BE2C (cell line): ENCODE measurements at places on chromosomes 16 and 17.
A peak's percentile ranks its signal among the peaks of the same experiment; 100 is the strongest.

- peak; percentile 17 for DNase-seq
These were observed 15.5 kb downstream of the ERCC4 start for GRCh38 chr16:13935408-13935807.

- no peak for DNase-seq
These were observed 122.4 kb downstream of the USP31 start for GRCh38 chr16:23026784-23027362.

DNA sequence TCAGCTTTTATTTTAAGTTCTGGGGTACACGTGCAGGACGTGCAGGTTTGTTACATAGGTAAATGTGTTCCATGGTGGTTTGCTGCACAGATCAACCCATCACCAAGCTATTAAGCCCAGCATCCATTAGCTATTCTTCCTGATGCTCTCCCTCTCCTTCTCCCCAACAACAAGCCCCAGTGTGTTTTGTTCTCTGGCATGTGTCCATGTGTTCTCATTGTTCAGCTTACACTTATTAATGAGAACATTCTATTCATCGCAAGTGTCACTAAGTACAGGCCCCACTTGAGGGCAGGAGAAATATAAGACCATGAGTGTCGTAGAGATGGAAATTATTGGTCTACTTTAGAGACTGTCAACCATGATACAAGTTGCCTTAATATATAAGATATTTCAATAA, 615.1 kb downstream of the CDH8 start:
- no peak for DNase-seq

GRCh38 chr17:82332669-82333278, 792 bp downstream of the SECTM1 start:
- peak; percentile 16 for DNase-seq

DNA sequence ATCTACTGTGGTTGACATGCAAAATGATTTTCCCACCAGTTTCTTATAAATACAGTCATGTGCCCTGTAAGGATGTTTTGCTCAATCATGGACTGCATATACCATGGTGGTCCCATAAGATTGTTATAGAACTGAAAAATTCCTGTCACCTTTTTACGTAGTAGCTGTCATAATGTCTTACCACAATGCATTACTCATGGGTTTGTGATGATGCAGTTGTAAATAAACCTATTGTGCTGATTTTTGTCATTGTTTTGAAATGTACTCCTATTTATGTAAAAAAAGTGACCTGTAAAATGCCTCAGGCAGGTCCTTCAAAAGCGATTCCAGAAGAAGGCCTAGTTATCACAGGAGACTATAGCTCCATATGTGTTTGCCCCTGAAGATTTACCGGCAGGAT, 695.4 kb upstream of the KIF2B start:
- no peak for DNase-seq

DNA sequence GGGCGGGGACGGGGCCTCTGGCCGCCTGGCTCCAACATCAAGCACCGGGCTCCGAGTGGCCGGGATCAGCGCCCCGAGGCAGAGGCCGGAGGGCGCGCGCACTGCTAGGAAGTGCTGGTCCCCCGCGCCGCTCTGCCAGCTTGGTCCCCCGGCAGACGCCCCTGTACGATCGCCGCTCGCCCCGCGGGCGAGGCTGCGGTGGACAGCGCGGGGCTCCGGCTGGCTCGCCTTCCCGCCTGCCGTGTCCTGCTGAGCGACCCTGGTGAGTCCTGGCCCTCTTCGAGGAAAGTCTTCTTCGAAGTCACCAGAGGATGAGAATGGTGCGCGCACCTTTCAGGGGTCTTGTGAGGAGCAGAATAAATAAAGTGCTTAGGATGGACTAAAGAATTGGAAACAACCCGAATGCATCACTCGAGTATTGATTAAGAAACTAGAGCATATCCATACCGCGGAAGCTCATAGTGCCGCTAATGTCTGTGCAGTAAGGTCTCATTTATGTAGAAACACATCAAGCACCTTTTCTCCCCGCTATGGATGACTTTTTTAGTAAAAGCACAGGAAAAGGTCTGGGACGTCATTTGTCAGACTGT, 392 bp downstream of the ZNF213 start:
- DNase-seq, result no peak

DNA sequence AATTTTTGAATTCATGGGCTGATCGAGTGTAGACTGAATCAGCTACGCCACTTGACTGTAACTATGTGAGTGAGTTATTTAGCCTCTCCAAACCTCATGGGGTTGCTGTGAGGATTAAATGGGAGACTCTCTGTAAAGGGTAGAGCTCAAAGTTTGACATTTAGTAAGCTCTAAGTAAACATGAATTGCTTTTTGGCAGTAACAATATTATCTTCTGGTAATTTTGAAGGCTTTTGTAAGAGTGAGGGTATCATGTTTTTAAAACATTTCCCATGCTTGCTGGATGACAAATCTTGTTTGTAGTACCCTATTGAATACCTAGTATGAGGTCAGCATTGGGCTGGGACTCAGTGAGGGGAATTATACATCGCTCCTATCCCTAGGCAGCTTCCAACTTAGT, 35.3 kb downstream of the MRTFB start:
- DNase-seq, result no peak

DNA sequence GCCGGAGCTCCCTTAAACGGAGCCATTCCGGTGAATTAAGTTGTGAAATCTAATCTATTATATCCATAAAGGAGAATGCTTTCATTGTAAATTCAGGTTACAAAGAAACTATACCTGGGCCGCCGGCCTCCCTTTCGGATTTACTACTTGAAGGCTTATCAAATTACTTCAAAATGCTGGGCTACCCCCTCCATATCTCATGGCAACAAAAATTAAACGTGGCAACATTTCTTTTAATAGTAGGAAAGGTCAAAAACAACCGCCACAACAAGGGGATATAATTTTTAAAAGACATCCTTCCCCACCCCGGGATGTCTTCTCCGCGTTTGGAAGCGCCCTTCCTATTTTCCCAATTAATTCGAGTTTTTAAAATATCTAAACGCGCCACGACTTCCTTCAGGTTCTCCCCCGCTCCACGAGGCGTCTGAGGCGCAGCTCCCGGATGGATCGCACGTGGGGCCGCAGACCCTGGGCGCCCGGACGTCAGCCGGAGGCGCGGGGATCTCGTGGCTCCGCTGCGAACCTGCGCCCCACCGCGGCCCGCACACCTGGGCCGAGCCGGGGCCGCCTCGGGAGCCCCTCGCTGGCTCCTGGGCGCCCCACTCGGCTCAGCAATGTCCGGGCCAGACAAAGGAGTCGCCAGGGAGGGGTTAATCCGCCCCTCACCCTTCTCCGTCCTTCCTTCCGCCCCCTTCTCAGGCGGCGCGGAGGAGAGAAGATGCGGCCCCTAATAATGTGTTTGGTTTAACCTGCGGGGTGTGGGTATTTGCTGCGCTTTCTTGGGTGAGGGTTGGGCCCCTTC, 47.4 kb upstream of the SLC38A10 start:
- no peak for DNase-seq

DNA sequence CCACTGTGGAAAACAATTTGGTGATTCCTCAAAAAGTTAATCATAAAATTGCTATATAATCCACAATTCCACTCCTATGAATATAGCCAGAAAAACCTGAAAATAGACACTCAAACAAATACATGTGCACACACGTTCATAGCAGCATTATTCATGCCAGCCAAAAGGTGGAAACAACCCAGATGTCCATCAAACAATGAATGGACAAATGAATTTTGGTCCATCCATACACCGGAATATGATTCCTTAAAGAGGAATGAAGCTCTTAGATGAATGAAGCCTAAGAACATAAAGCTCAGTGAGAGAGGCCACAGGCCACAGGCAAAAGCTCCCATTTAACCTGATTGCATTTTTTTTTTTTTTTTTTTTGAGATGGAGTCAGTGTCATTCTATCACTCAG, 114.6 kb upstream of the TNRC6C start:
- no peak for DNase-seq

GRCh38 chr17:82239926-82240505, 11.2 kb downstream of the SLC16A3 start:
- peak; percentile 86 for DNase-seq

DNA sequence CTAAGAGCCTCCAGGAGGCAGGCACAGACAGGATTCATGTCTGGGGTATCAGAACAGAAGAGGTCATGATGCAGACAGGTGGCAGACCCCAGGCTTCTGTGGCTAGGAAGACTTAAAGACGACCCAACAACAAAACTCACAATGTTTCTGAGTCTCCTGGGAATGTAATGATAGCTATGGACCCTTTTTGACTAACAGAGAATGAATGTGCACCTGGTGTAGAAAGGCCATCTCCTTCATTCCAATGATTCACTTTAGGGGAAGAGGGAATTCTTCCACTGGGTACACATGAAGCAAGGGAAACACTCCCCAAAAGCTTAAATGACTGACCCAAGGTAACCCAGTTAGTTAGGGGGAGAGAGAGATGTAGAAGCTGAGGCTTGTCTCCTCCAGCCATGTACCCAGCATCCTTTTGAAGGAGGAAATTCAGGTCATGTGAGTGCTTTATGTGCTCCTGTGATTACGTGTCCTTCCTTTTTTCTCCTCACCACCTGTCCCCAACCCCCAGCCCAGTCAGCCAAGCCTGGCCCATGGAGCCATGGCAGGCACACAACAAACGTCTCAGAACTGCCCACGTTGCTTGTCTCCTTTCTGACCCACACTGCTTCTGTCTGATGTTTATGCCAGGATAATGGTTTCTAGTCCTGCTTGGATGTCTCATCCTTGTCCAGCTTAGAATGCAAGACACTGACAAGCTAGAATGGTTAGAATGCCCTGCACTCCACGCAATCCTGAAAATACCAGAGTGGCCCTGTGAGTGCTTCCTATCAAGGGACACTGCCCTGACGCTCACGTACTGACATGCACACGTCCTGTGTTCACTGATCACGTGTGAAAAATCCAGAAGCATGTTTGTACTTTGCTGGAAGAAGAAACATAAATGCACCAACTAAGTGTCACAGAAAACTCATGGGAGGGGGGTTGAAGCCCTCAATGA, 156.4 kb downstream of the ZFHX3 start:
- DNase-seq, result no peak

DNA sequence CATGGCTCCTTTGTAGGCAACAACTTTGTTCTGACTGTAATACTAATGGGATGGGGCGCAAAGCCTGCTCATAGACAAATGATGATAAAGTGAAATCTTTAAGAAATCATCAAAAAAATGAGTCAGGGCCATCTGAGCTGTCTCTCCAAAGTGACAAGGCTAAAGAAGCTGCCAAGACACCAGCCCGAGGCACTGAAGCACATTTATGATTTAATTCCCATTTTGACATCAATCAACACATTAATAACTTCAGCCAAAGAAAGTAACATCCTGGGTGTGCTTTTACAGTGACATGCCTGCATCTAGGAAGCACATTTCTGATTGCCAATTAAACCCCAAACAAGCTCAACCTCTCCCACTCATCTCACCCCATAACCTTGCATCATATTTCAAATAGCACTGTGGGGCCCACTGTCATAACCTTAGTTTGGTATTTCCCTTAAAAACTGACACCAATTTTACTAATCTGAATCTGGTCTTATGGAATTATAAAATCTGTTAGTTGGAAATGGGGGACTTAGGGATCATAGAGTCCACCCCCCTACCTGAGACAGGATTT, 676.6 kb downstream of the TOX3 start:
- DNase-seq, result no peak

DNA sequence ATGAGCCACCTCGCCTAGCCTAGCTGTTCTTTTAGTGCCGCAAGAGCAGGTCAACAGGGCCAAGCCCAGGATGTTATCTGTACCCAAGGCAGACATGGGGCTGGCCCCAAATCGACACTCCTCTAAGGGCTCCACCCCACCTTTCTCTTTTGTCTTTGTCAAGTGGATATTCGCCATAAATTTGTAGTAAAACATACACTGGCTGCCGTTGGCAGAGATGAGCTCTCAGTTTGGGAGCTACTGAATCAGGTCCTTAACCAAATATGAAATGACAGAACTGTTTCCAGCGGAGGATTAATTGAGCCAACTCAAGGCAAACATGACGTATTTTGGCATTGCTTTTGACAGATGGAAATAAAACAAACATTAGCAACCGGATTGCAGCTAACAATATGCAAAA, 556.9 kb upstream of the CDH5 start:
- DNase-seq, result no peak

GRCh38 chr17:33225509-33225908, 67.6 kb downstream of the ASIC2 start:
- DNase-seq, result no peak

GRCh38 chr17:36135465-36135864, 31.8 kb downstream of the CCL4 start:
- no peak for DNase-seq

DNA sequence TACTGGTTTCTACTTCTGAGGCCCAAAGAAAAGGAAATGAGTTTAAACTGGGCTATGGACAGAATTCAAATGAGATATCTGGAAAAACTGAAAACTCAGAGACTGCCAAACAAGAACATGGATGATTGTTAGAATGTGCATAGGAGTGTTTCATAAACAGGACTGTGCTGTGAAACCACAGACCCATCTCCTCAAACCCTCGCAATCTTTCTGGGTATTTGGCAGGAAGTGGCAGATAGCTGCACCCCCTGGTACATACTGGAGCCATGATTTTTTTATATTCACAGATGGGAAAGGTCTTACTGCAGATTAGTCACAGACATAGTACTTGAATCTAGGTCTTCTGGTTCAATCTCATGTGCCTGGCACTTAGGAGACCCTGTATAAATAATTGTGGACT, 145.0 kb downstream of the CCDC182 start:
- no peak for DNase-seq

DNA sequence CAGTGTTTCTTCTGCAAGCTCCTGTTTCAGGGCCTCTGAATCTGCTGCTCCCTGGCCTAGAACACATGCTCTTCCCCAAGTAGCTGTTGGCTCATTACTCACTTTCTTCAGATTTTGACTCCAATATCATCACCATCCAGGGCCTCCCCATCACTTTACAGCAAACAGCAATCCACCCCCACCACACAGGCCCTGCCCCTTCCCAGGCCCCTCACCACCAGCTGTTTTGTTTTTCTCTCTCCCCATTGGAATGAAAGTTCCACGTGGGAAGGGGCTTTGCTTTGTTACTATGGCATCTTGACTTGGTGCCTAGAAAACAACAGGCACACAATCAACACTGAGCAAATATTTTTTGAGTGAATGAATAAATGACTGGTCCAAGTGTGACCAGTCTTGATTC, 4.0 kb downstream of the TMEM170A start:
- no peak for DNase-seq
